Activated T-helper 2 cell treated with anti-CD3 and anti-CD28 coated beads, Interferon-gamma antibody, Interleukin-2, Interleukin-4, amounts not matched to agents 10 μg/mL and 5 μg/mL and 100 μg/mL, durations not matched to agents 14 hours and 24 hours and 36 hours (primary cell): ENCODE measurements at places on chromosomes 2 and 18. TPM values are rescaled to one million over a fixed set of nuclear protein-coding genes. Genes with fewer than 3 reads are reported as not detected.

TSPYL6 gene
- total RNA-seq = not detected in 2 replicates

SF3B1 gene
- total RNA-seq = 284 and 289 TPM in 2 replicates

SH3RF3 gene
- total RNA-seq = 0.64 and 0.78 TPM in 2 replicates

NEURL3 gene
- 0.16 and 0.52 TPM in 2 replicates for total RNA-seq

CD28 gene
- 53.6 and 59.3 TPM in 2 replicates for total RNA-seq

RAB17 gene
- 0.23 TPM in 1 of 2 replicates, not detected in the other for total RNA-seq

TFPI gene
- total RNA-seq = 0.41 and 0.50 TPM in 2 replicates

RTP5 gene
- 0.09 and 0.30 TPM in 2 replicates for total RNA-seq

MTHFD2 gene
- total RNA-seq = 371 and 381 TPM in 2 replicates

RUFY4 gene
- total RNA-seq = 0.39 TPM in 1 of 2 replicates, not detected in the other

GRCh38 chr2:230325316-230326243, 1.4 kb upstream of the SP140L start:
- no peaks in the 10 kb centered on the region for H3K27me3 ChIP-seq
- peak overlapping the region; percentile 92 for H3K27ac ChIP-seq
- peaks cover 68% of the 10 kb centered on the region for H3K4me1 ChIP-seq
- no peak for DNase-seq
- peaks cover 64% of the 10 kb centered on the region for H3K36me3 ChIP-seq
- H3K4me3 ChIP-seq = peak overlapping the region; percentile 91

DNA sequence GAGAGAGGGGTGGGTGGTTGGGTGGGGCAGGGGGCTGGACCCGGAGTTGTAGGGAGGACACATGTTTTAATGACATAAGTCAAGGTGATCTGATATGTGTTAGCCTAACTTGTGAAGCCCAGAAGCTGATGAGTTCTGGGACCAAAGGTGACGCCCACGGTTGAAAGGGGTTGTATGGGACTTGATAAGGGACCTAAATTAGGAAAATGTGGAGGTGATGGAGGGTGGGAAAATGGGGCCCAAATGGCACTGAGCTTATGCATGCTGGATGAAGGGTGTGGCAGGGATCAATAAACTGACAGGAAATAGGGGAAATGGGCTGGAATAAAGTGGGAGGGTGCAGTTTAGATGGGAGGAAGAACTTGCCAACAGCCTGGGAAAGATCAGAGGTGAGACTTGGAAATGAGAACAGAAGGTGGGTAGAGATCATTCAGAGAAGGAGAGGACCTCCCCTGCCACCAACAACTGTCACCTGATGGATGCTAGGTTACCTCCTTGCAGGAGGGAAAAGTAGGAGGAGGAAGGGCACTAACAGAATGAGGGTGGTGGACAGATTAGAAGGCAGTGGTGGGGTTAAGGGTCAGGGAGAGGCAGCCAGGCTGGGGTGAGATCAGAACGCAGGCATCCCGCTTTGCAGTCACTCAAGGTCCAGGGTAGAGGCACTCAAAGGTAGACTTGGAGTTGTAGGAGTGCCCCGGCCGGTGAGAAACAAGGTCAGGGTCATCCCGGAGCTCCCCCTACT, 15.3 kb downstream of the WNT10A start:
- peaks cover 37% of the 10 kb centered on the region for H3K27me3 ChIP-seq
- peak overlapping the region; percentile 43 for H3K27ac ChIP-seq
- no peaks in the 10 kb centered on the region for H3K36me3 ChIP-seq
- H3K4me1 ChIP-seq = peaks cover 45% of the 10 kb centered on the region

DNA sequence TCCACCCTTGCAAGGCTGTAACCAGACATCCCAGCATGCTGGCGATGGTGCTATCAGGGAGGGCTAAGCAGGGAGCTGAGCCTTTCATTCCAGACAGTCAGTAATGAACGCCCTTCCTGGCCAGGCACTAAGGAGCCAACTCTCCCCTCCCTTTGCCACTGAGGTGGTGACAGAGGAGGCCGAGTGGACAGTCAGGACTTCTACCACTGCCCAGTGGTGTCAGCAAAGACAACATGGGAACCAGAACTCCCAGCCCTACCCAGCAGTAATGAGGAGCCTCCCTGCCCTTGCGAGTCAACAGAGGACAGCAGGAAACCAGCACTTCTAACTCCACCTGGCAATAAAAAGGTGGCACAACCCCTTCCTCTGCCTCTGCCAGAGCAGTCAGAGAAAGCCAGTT, 68.6 kb downstream of the ZAP70 start:
- no peaks in the 10 kb centered on the region for H3K4me1 ChIP-seq
- DNase-seq = no peak
- no peak overlapping the region for H3K4me3 ChIP-seq
- no peak overlapping the region for H3K27ac ChIP-seq
- H3K36me3 ChIP-seq = peaks cover 11% of the 10 kb centered on the region

GRCh38 chr2:160057356-160057755, 5.1 kb downstream of the PLA2R1 start:
- no peak for DNase-seq
- peaks cover 3% of the 10 kb centered on the region for H3K4me1 ChIP-seq
- no peaks in the 10 kb centered on the region for H3K36me3 ChIP-seq

GRCh38 chr2:136990316-136990715, 225.0 kb downstream of the THSD7B start:
- no peak for DNase-seq
- H3K36me3 ChIP-seq = no peaks in the 10 kb centered on the region
- no peaks in the 10 kb centered on the region for H3K4me1 ChIP-seq
- H3K27me3 ChIP-seq = no peaks in the 10 kb centered on the region
- H3K27ac ChIP-seq = no peak overlapping the region

- no peak overlapping the region for H3K4me3 ChIP-seq
- H3K36me3 ChIP-seq = peaks cover 25% of the 10 kb centered on the region
- DNase-seq = no peak
- H3K27ac ChIP-seq = no peak overlapping the region
Measured at GRCh38 chr2:186641807-186642321, 52.0 kb upstream of the FAM171B start.

GRCh38 chr18:24786027-24786426, 325.6 kb downstream of the HRH4 start:
- no peaks in the 10 kb centered on the region for H3K36me3 ChIP-seq
- H3K27ac ChIP-seq = no peak overlapping the region
- H3K4me1 ChIP-seq = no peaks in the 10 kb centered on the region
- H3K27me3 ChIP-seq = no peaks in the 10 kb centered on the region
- DNase-seq = no peak
- no peak overlapping the region for H3K4me3 ChIP-seq

DNA sequence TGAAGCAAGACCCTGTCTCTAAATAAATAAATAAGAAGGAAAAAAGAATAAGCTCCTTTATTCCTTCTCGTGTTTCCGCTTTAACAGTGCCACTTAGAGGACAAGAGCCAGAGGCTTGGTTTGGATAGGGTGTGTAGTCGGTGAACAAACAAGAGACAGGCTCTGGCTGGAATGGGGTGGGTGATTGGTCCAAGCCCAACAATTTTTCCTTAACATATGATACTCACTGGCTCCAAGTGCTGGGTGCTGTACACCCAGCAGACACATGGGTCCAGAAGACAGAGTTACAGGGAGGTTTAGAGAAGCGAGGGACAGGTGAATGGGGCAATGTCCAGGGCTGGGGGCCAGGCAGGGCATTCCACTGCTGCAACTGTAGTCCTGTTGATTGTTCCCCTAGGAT, 77.8 kb downstream of the NCAPH start:
- H3K4me3 ChIP-seq = no peak overlapping the region
- no peak for DNase-seq
- peaks cover 3% of the 10 kb centered on the region for H3K36me3 ChIP-seq
- no peaks in the 10 kb centered on the region for H3K27me3 ChIP-seq
- H3K4me1 ChIP-seq = peaks cover 4% of the 10 kb centered on the region

GRCh38 chr2:131152074-131152473, 46.9 kb downstream of the PLEKHB2 start:
- DNase-seq = no peak
- H3K36me3 ChIP-seq = peaks cover 24% of the 10 kb centered on the region
- no peaks in the 10 kb centered on the region for H3K27me3 ChIP-seq

DNA sequence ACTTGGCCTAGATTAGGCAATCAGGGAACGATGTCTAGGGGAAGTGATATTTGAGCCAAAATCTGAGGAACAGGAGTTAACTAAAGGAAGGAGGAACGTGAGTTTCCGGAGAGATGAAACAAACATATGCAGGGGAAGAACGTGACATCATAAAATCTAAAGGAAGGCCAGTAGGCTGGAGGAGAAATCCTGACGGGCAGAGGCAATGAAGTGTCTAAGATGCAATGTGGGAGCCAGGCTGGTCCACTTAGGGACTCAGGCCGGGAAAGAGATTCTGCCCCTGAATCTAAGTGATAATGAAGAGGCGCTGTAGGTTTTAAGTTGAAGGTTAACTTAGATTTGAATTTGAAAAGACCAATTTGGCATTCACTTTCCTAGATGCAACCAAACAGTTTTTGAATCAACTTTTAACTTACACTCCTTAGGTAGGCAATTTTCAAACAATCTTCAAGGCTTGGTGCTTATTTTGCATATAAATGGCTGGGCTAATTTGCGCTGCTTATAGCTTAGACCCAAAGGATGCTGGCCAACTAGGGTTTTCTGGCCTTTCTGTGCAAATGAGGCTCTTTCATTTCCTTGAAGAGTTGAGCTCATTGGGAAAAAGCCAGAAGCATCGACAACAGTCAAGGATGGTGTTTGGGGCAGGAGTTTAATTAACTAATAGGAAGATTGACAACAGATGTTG, 221.7 kb downstream of the SOX11 start:
- H3K27me3 ChIP-seq = no peaks in the 10 kb centered on the region
- H3K27ac ChIP-seq = no peak overlapping the region
- no peak for DNase-seq
- no peak overlapping the region for H3K4me3 ChIP-seq
- no peaks in the 10 kb centered on the region for H3K36me3 ChIP-seq

- H3K4me1 ChIP-seq = peaks cover 46% of the 10 kb centered on the region
- DNase-seq = no peak
Measured at GRCh38 chr18:12884406-12885323, 628 bp upstream of the PTPN2 start.

GRCh38 chr2:201779901-201780673, 646 bp downstream of the ALS2 start:
- peak overlapping the region; percentile 97 for H3K4me3 ChIP-seq
- H3K27me3 ChIP-seq = peaks cover 11% of the 10 kb centered on the region
- H3K4me1 ChIP-seq = peaks cover 19% of the 10 kb centered on the region
- peak overlapping the region; percentile 63 for H3K27ac ChIP-seq
- no peaks in the 10 kb centered on the region for H3K36me3 ChIP-seq

DNA sequence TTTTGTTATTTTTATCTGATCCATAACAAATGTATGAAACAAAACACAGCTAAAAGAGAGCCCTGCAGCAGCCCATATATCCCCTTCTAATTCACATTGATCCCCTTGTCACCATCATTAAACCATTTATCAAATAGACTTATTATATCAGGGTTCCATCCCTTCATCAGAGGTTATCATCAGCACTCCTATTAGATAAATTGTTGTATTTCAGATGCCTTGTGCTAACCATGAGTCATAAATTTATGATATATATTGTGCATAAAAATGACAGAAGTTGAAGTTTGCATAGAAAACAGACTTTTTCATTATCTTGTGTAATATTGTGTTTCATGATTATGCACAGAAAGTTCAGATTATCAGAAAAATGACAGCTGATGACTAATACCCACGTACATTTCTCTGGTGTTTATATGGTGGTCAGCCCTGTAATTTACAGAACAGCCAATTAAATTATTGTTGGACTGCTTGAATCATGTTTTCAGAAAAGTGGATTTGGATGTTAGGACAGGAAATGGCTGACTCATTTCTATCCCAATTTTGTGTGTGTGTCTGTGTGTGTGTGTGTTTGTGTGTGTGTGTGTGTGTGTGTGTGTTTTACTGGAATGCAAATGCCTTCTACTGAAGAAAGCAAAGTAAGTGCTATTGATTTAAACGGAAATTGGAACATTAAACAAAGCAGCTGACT, 80.9 kb downstream of the PPP1R1C start:
- peaks cover 6% of the 10 kb centered on the region for H3K27me3 ChIP-seq
- no peak overlapping the region for H3K27ac ChIP-seq
- DNase-seq = no peak
- no peak overlapping the region for H3K4me3 ChIP-seq
- no peaks in the 10 kb centered on the region for H3K4me1 ChIP-seq

GRCh38 chr2:219471476-219472371, 27.0 kb upstream of the GMPPA start:
- H3K4me3 ChIP-seq = no peak overlapping the region
- peaks cover 4% of the 10 kb centered on the region for H3K27me3 ChIP-seq
- H3K36me3 ChIP-seq = no peaks in the 10 kb centered on the region

- no peak overlapping the region for H3K27ac ChIP-seq
- no peaks in the 10 kb centered on the region for H3K27me3 ChIP-seq
- DNase-seq = no peak
- no peaks in the 10 kb centered on the region for H3K4me1 ChIP-seq
- H3K4me3 ChIP-seq = no peak overlapping the region
- H3K36me3 ChIP-seq = no peaks in the 10 kb centered on the region
Measured at GRCh38 chr2:225429717-225430116, 30.2 kb downstream of the NYAP2 start.

- peaks cover 3% of the 10 kb centered on the region for H3K27me3 ChIP-seq
- no peak for DNase-seq
- no peak overlapping the region for H3K27ac ChIP-seq
- H3K4me3 ChIP-seq = no peak overlapping the region
Measured at GRCh38 chr18:47484068-47484467, 232.6 kb upstream of the SKOR2 start.

DNA sequence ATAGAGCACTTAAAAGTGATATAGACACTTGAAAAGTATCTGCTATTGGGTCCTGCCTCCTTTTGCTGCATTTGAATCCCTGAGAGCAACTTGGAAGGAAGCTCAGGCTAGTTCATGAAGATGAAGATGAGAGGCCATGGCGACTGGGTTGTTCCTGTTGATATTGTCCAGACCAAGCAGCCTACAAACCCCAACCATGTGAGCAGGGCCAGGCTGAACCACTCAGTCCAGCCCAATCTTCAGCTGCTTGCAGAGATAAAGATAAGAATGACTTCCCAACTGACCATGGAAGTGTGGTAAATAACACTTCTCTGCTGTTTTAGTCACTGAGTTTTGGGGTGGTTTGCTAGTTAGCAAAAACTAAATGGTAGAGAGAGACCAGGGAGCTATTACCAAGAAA, 417.6 kb downstream of the SOX11 start:
- H3K4me3 ChIP-seq = no peak overlapping the region
- no peaks in the 10 kb centered on the region for H3K36me3 ChIP-seq
- H3K4me1 ChIP-seq = no peaks in the 10 kb centered on the region
- no peak overlapping the region for H3K27ac ChIP-seq

DNA sequence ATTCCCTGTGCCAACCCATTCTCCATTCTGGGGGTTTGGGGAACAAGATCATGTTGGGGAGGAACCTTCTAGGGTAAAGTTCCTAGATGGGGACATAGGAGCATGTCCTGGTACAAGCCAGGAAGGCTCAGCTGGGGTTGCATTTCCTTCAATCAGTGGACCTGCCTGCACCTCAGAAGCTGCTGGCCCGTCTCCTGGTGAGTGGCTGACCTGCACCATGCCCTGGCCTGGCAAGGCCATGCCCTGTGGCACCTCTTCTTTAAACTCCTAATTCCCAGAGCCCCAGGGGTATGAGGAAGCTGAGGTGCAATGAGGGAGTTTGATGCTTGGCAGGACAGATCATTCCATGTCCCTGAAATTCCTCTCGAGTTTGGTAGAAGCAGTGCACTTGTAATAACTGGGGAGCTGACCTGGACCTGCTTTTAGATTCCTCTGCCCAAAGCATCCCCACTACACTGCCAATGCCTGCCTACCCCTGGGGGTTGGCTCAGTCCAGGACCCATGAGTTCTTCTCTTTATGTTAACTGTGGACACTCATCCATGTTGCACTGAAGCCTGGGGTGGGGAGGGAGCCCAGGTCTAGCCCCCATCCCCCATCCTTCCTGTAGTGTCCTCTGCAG, 25.3 kb downstream of the MROH2A start:
- DNase-seq = no peak
- H3K27ac ChIP-seq = no peak overlapping the region
- H3K4me1 ChIP-seq = no peaks in the 10 kb centered on the region
- no peak overlapping the region for H3K4me3 ChIP-seq
- no peaks in the 10 kb centered on the region for H3K27me3 ChIP-seq
